Naive B cell (primary cell): ENCODE measurements at places on chromosomes 3 and 15.
A peak's percentile ranks its signal among the peaks of the same experiment; 100 is the strongest.

DNA sequence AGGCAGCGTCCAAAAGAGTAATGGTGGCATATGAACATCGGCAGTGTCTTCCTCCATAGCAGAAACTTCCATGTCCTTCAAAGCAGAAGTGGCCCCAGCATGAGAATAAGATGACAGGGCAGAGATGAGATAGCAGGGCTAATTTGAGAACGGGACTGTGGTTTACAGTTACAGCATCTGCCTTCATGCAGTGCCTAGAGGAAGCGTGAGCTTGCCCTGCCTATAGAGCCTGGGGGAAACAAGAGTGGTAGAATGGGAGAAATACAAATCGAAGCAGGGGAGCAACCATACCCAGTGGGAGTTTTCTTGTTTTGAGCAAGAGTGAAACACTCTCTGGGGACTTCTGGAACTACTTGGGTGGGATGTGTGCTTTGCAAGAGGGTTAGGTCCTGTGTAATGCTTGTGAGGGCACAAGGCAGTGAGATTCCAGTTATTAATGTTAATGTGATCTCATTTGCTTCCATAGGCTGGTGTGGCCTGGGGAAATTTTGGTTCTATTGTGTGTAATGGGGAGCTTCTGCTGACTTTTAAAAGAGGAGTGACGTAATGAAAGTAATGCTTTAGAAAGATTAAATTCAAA is 616.9 kb downstream of the ZIC1 start:
- H3K4me1 ChIP-seq = no peaks in the 10 kb centered on the region
- DNase-seq = no peak
- H3K27ac ChIP-seq = no peak overlapping the region
- H3K27me3 ChIP-seq = no peaks in the 10 kb centered on the region

GRCh38 chr15:75171408-75171807 is 30.3 kb upstream of the C15orf39 start:
- no peak for DNase-seq
- H3K4me3 ChIP-seq = no peak overlapping the region
- H3K36me3 ChIP-seq = no peaks in the 10 kb centered on the region
- peaks cover 8% of the 10 kb centered on the region for H3K27me3 ChIP-seq

- H3K36me3 ChIP-seq = no peaks in the 10 kb centered on the region
- H3K27ac ChIP-seq = peak overlapping the region; percentile 81
- no peak overlapping the region for H3K4me3 ChIP-seq
- H3K27me3 ChIP-seq = peaks cover 10% of the 10 kb centered on the region
- DNase-seq = peak; percentile 25
- H3K4me1 ChIP-seq = peaks cover 10% of the 10 kb centered on the region
These were observed 149.6 kb downstream of the OPA1 start for GRCh38 chr3:193742628-193743027.

DNA sequence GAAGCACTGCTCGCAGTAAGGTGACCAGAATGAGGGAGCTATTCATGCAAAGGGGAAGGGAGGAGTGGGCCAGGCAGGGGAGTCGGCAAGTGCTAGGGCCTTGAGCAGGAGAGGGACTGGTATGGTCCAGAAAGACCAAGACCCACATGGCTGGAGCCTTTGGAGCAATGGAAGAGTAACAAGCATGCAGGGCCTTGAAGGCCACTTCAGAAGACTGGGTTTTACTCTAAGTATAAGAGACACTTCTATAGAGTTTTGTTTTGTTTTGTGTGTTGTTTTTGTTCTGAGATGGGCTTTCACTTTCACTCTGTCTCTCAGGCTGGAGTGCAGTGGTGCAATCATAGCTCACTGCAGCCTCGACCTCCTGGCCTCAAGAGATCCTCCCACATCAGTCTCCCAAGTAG is 42.0 kb downstream of the BFSP2 start:
- no peak for DNase-seq
- peaks cover 45% of the 10 kb centered on the region for H3K4me1 ChIP-seq
- peaks cover 23% of the 10 kb centered on the region for H3K27me3 ChIP-seq
- H3K4me3 ChIP-seq = peak overlapping the region; percentile 91

DNA sequence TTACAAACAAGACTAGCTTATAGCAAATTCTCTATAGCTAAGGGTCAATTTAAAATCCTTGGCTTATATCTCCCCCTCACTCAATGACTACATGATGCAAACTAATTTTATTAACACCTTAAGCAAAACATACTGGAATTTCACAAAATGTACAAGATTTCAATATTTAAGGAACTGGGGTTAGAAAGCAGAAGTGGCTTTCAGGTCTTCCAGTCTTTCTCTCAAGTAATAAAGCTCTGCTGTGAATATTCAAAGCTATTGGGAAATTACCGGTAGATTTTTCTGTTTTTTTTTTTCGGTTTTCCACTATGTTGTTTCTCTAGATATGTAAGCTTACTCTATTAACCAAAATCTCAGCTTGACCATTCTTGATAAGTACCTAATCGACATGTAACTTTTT is 3.9 kb downstream of the EPM2AIP1 start:
- peaks cover 16% of the 10 kb centered on the region for H3K4me1 ChIP-seq
- peak overlapping the region; percentile 67 for H3K4me3 ChIP-seq

- no peaks in the 10 kb centered on the region for H3K36me3 ChIP-seq
- DNase-seq = no peak
- H3K4me3 ChIP-seq = no peak overlapping the region
- H3K27ac ChIP-seq = no peak overlapping the region
These were observed 127.6 kb downstream of the RORA start for GRCh38 chr15:61101543-61101942.

DNA sequence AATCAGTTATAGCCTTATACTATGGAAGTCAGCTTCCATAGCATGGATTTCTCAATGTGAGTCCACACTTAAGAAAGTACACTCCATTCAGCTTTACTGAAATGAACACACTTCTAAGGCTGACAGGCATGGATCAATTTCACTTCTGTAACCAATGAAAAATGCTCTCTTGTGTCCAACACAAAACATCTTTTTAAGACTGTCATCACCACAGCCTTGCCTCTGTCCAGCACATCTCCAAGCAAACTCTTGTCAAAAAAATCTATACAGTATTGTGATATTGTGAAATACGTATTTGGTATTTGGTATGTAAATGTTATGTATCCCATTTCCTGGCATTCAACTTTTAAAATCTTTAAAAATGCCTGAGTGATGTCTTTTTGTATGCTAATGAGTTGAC is 208.7 kb downstream of the RAP2B start:
- H3K27ac ChIP-seq = no peak overlapping the region
- H3K27me3 ChIP-seq = no peaks in the 10 kb centered on the region
- DNase-seq = no peak
- peaks cover 8% of the 10 kb centered on the region for H3K4me1 ChIP-seq

DNA sequence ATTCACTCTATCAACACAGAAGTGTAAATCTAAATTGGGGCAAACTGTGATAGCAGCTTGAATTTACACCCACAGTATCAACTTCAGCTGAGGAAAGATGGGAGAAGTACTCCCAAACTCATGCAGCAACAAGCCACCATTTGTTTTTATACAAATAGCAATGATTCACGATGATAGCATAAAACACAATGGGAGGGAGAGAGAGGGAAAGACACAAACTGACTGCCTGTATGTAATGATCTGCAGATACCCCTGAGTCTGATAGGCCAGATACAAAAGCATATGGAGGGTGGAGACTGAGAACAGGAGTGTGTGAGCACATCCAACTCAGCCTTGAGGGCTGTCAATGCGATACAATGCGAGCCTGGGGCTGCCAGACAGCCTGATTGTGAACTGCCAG is 79.2 kb downstream of the CNTN3 start:
- H3K27me3 ChIP-seq = no peaks in the 10 kb centered on the region
- H3K27ac ChIP-seq = no peak overlapping the region

GRCh38 chr3:57927916-57928315 is 80.3 kb upstream of the FLNB start:
- H3K27ac ChIP-seq = no peak overlapping the region
- no peaks in the 10 kb centered on the region for H3K4me1 ChIP-seq
- H3K27me3 ChIP-seq = no peaks in the 10 kb centered on the region

GRCh38 chr3:52703341-52703740 is 2.2 kb downstream of the GLT8D1 start:
- no peak for DNase-seq
- H3K27ac ChIP-seq = peak overlapping the region; percentile 56
- no peaks in the 10 kb centered on the region for H3K36me3 ChIP-seq
- H3K4me1 ChIP-seq = peaks cover 18% of the 10 kb centered on the region

- H3K36me3 ChIP-seq = no peaks in the 10 kb centered on the region
- no peaks in the 10 kb centered on the region for H3K4me1 ChIP-seq
- H3K4me3 ChIP-seq = no peak overlapping the region
- peaks cover 8% of the 10 kb centered on the region for H3K27me3 ChIP-seq
- H3K27ac ChIP-seq = no peak overlapping the region
- DNase-seq = no peak
These were observed 32.2 kb downstream of the NECTIN3 start for GRCh38 chr3:111103807-111104206.

- peaks cover 15% of the 10 kb centered on the region for H3K36me3 ChIP-seq
- no peak overlapping the region for H3K27ac ChIP-seq
- H3K27me3 ChIP-seq = no peaks in the 10 kb centered on the region
- no peak overlapping the region for H3K4me3 ChIP-seq
These were observed 91.1 kb upstream of the FGF7 start for GRCh38 chr15:49331951-49332350.

DNA sequence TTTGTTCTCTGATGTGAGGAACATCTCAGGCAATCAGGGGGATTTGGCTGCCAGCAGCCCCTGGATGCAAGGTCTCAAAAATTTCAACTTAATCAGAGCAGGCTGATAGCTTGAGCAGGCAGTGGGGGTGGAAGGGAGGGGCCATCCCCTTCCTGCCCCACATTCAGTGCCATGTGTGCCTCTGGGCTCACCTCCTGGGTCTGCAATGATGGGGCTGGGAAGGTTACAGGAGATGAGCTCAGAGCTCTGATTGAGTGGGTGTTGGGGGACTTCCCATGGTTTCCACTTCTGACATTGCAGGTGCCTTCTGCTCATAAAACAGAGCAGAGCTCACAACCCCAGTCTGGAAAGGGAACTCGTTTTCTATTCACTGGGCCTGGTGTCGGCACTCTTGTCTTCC is 37.0 kb downstream of the PARP16 start:
- DNase-seq = no peak
- H3K27me3 ChIP-seq = no peaks in the 10 kb centered on the region
- H3K4me3 ChIP-seq = no peak overlapping the region
- H3K27ac ChIP-seq = no peak overlapping the region
- peaks cover 6% of the 10 kb centered on the region for H3K4me1 ChIP-seq
- peaks cover 5% of the 10 kb centered on the region for H3K36me3 ChIP-seq

DNA sequence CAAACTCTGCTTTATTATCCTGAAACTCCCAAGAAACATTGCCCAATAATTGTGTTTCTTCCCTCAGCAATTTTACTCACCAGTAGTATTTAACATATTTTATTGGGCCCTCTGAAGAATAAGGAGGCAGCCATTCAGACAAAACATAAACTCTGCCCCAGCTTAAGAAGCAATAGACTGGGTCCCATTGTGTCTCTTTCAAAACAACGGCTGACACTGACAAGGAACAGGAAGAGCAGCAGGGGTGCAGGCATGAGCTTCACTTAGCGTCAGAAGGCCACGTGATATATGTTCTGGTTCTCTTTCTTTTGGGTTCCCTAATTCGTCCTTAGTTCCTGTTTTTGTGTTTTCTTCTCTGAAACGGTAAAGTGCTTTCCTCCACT is 242.3 kb downstream of the FHIT start:
- H3K27me3 ChIP-seq = no peaks in the 10 kb centered on the region
- H3K27ac ChIP-seq = peak overlapping the region; percentile 95
- no peaks in the 10 kb centered on the region for H3K36me3 ChIP-seq
- DNase-seq = peak; percentile 64
- H3K4me1 ChIP-seq = peaks cover 26% of the 10 kb centered on the region

- H3K4me3 ChIP-seq = no peak overlapping the region
- H3K27me3 ChIP-seq = peaks cover 68% of the 10 kb centered on the region
- peaks cover 11% of the 10 kb centered on the region for H3K4me1 ChIP-seq
- H3K36me3 ChIP-seq = peaks cover 8% of the 10 kb centered on the region
These were observed 18.4 kb upstream of the SOX2 start for GRCh38 chr3:181693280-181693679.

DNA sequence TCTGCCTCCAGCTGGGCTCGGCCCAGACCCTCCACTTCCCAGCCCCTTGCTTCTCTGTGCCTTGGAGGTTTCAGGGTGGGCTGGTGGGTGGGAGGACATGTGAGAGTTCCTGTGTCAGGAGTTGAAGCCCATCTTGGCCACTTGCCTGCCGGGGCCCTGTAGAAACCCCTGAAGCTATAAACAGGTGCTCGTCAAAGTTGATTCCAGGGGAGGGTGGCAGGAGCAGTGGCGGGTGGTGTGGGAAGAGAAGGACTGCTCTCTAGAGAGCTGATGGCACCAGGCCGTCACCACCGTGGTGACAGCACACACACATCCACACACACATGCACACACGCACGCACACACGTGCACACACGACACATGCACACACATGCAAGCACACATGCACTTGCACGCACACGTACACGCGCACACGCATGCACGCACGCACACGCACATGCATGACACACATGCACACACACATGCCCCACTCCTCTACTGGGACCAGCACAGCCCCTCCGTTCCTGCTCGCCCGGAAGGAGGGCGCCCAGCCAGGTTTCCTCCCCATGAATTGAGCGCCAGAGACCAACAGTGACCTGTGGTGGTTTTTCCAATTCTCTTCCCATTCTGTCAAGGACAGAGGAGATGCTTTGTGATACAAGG is 56.3 kb upstream of the CGNL1 start:
- DNase-seq = no peak
- H3K36me3 ChIP-seq = no peaks in the 10 kb centered on the region
- no peaks in the 10 kb centered on the region for H3K27me3 ChIP-seq
- H3K4me3 ChIP-seq = no peak overlapping the region

- DNase-seq = no peak
- H3K27me3 ChIP-seq = no peaks in the 10 kb centered on the region
- H3K36me3 ChIP-seq = peaks cover 44% of the 10 kb centered on the region
- H3K27ac ChIP-seq = no peak overlapping the region
- H3K4me1 ChIP-seq = no peaks in the 10 kb centered on the region
These were observed 78.5 kb downstream of the RAD18 start for GRCh38 chr3:8884630-8885290.

GRCh38 chr15:25177955-25178801 is 223.4 kb downstream of the SNRPN start:
- no peak for DNase-seq
- H3K4me3 ChIP-seq = no peak overlapping the region
- peaks cover 8% of the 10 kb centered on the region for H3K36me3 ChIP-seq
- H3K27me3 ChIP-seq = no peaks in the 10 kb centered on the region

- no peaks in the 10 kb centered on the region for H3K36me3 ChIP-seq
- H3K4me3 ChIP-seq = no peak overlapping the region
- DNase-seq = no peak
- H3K4me1 ChIP-seq = no peaks in the 10 kb centered on the region
- no peak overlapping the region for H3K27ac ChIP-seq
- H3K27me3 ChIP-seq = peaks cover 24% of the 10 kb centered on the region
These were observed 227.1 kb upstream of the ATP11B start for GRCh38 chr3:182565916-182566796.

DNA sequence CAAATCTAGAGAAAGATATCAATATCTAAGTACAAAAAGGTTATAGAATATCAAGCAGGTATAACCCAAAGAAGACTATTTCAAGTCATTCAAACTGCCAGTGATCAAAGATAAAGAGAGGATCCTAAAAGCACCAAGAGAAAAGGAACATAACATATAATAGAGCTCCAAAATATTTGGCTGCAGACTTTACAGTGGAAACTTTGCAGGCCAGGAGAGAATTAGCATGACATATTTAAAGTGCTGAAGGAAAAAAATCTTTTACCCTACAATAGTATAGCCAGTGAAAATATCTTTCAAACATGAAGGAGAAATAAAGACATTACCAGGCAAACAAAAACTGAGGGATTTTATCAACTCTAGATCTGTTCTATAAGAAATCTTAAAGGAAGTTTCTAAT is 254.3 kb upstream of the ARHGEF26 start:
- no peaks in the 10 kb centered on the region for H3K4me1 ChIP-seq
- no peak overlapping the region for H3K4me3 ChIP-seq
- DNase-seq = no peak
- no peaks in the 10 kb centered on the region for H3K27me3 ChIP-seq
